ENCODE measurements at places on chromosomes 2 and 18.

DNA sequence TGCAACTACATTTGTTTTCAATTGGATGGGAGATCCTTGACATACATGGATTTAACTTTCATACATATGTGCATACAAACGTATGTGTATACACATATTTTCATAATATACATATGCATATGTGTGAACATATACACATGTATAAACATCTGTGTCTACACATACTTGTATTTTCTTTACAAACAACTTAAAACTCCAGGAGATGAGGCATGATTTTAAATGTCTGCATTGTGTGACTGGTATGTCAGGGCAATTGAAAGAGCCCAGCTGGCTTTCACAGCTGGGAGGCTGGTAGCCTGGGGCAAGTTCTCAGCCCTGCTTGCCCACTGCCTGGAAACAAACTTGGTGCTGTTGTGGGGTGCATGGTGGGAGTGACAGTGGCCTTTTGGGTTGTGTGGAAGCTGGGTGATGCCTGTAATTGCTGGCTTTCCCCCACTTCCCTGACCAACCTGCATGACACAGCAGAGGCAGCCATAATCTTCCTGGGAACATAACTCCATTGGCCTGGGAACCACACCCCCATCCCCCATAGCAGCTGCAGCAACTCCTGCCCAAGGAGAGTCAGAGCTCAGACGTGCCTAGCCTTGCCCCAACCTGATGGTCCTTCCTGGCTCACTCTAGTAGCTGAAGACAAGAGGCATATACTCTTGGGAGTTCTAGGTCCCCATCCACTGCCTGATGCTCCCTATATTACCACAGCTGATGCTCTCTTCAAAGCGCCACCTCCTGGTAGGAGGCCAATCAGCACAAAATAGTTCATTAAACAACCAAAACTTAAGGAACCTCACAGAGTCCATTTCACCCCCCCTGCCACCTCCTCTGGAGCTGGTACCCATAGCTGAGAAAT is 158.3 kb downstream of the CERS6 start:
- DNase-seq: no peak

DNA sequence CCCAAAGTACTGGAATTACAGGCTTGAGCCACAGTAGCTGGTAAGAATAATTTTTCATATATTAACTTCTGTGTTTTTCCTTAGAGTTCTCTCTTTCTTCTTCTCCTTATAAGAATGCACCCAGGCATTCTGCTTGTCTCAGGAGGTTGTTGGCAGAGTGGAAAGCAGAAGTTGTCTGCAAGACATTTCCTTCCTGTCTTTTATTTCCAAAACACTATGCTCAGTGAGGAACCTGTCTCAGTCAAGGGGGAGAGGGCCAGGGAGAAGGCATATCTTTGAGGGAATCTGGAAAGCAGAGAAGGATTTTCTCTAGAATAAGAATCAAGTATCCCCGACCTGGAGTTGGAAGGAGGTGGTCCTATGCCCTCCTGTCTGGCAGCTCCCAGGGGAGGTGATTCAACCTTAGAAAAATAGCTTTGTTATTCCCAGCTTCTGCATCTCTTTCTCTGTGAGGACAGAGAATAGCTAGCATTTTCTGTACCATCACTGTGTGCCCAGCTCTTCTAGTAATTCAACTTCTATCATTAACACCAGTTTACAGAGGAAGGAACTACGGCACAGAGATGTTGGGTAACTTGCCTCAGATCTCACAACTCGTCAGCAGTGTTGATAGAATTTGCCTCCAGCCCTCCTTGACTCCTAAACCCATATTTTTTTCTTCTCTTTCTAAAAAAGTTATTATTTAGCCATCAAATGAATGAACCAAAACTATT is 3.8 kb upstream of the LPIN2 start:
- DNase-seq: no peak

GRCh38 chr2:45670646-45671045 is 19.2 kb downstream of the PRKCE start:
- no peak for DNase-seq

DNA sequence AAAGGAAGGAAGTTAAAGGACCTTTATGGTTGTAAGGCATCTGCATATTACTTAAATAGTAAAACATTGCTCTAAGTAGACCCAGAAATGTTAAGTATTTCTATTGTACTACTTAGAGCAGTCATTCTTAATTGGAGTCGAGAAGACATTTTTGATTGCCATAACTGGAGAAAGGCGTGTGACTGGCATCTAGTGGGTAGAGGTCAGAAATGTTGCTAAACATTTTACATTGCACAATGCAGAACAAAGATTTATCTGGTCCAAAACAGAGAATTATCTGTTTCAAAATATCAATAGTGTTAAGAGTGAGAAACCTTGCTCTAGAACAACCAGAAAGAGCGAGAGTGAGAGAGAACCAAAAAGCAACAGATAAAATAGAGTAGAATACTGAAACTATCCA is 23.3 kb upstream of the ROCK1 start:
- no peak for DNase-seq

- DNase-seq: no peak
These were observed 83.7 kb downstream of the SP3 start for GRCh38 chr2:173881461-173881860.

GRCh38 chr2:12486205-12487118 is 230.3 kb upstream of the TRIB2 start:
- DNase-seq: no peak

DNA sequence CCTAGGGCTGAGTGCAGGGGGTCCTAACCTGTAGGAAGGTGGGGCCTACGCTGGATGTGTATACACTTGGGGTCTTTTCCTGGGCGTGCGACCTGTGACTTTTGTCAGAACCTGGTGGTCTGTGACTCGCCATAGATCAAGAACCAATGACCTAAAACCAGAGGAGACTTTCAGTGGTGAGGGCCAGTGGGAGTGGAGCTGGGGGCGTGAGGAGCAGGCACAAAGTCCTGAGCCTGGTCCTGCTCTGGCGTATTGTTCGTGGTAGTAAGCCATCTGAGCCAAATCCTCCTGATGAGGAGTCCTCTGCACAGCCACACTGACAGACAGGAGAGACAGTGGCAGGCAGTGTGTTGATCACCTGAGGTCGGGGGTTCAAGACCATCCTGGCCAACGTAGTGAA is 8.9 kb downstream of the INPP4A start:
- no peak for DNase-seq

GRCh38 chr2:229640636-229641035 is 73.7 kb downstream of the DNER start:
- no peak for DNase-seq

GRCh38 chr2:79993144-79993543 is 311.4 kb downstream of the LRRTM1 start:
- no peak for DNase-seq
